ENCODE measurements at places on chromosomes 16 and 17. TPM values are rescaled to one million over a fixed set of nuclear protein-coding genes. Genes with fewer than 3 reads are reported as not detected.
A peak's percentile ranks its signal among the peaks of the same experiment; 100 is the strongest.

The SPAG7 gene
- total RNA-seq, result 58.7 TPM

The HS3ST6 gene
- not detected for total RNA-seq

The NOG gene
- total RNA-seq, result 0.09 TPM

The OR1A1 gene
- total RNA-seq, result not detected

The ORC6 gene
- 66.3 TPM for total RNA-seq

- DNase-seq, result no peak
Measured at GRCh38 chr17:50211249-50212120, 10.1 kb upstream of the COL1A1 start.

DNA sequence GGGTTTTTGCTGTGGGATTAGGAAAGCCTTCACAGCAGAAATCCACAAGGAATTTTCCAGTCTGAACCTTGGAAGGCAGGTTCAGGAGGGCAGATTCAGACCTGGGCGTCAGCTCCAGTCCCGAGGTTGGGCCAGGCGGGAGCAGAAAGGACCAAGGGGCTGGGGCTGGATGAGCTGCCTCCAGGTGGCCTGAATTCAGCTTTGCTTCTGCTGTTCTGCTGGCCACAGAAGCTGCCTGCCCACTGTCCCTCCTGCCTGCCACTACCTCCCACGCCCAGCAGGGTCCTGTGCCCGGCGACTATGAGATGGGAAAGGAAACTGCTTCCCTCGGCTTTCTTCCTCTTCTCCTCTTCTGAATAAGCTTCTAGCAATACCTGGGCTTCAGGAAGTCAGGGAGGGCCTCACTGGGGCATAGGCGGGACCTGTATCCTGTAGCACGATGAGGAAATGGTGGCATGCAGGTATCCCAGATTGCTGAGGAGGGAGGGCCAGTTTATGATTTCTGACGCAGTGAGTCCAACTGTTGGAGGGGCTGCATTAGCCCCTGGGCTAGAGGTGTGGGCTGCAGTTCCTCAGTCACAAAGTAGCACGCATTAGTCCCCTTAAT is 18.4 kb downstream of the TBX4 start:
- DNase-seq, result no peak

GRCh38 chr17:80045703-80046102 is 9.3 kb downstream of the CCDC40 start:
- DNase-seq, result no peak

GRCh38 chr17:62653002-62653825 is 25.7 kb downstream of the MRC2 start:
- DNase-seq, result peak; percentile 91

- DNase-seq, result no peak
Measured at GRCh38 chr17:46800573-46800972, 17.9 kb downstream of the WNT3 start.

GRCh38 chr16:81516478-81517149 is 72.0 kb downstream of the CMIP start:
- DNase-seq, result no peak

Measured in activated CD4-positive, alpha-beta T cell treated with anti-CD3 and anti-CD28 coated beads, Interleukin-2, amount 10 ng/mL, durations not matched to agents 24 days and 14 days (primary cell).